Calu3 (cell line): ENCODE measurements at places on chromosomes 4 and X. TPM values are rescaled to one million over a fixed set of nuclear protein-coding genes. Genes with fewer than 3 reads are reported as not detected.

UGT2A1 gene
- total RNA-seq, result not detected in 2 replicates

HS3ST1 gene
- 80.8 and 86.7 TPM in 2 replicates for total RNA-seq

INTS6L gene
- total RNA-seq, result 5.7 and 7.2 TPM in 2 replicates

DCAF8L2 gene
- not detected in 2 replicates for total RNA-seq

SATL1 gene
- total RNA-seq, result 0.10 TPM in 1 of 2 replicates, not detected in the other

SOD3 gene
- 26.2 and 33.7 TPM in 2 replicates for total RNA-seq

GABRE gene
- 60.5 and 71.9 TPM in 2 replicates for total RNA-seq

PAGE5 gene
- not detected in 2 replicates for total RNA-seq

RBM46 gene
- total RNA-seq, result not detected in 2 replicates

UBE2K gene
- total RNA-seq, result 66.9 and 77.7 TPM in 2 replicates

AR gene
- total RNA-seq, result 0.34 and 0.83 TPM in 2 replicates

MUC7 gene
- total RNA-seq, result not detected in 2 replicates

NXF3 gene
- total RNA-seq, result 0.27 TPM in 1 of 2 replicates, not detected in the other

PRKX gene
- total RNA-seq, result 23.7 and 25.7 TPM in 2 replicates
